ENCODE measurements at places on chromosomes 1 and 21.

DNA sequence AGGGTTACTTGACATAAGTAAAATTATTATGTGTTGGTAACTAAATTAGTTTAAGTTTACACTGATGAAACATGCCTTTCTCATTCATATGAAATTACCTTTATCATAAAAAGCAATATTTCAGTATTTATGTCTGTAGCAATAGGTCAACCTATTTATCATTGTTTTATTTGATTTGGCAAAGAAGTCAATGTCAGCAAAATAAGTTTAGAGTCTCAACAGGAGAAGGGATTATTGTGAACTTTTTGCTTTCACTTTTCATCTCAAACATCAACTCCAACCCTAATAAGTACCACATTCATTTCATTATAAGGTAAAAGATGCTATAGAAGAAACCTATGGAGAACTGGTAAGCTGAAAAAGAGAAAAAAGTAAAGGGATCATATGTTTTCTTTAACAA is 1015.4 kb upstream of the ADGRL4 start:
- no peak for DNase-seq

DNA sequence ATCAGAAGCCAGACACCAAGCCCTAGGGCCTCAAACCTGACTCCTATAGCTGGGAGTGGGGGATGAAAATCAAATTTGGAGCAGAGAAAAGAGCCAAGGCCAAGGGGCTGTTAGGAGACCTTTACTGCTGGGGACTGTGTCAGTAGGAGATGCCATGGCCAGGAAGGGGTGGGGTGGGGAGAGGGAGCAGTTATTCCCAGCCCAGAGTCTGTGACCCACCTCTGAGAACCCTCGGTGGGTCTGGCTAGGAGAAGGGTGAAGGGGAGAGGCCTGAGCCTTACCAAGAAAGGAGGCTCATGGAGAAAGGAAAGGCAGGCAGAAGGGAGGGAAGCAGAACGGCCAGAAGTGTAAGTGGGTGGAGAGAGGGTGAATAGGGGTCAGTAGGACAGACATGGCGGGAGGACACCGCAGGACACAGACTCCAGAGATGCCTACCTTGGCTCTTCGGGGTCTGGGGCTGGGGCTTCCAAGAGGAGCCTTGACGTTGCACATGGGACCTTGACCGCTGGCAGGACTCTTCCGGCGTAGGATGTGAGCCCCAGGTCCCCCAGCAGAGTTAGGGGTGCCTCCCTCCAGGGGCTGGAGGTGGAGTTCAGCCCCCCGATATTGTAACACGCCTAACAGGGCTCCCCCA is 1.2 kb downstream of the ADAMTS4 start:
- no peak for DNase-seq

GRCh38 chr1:19036813-19037605 is 80.5 kb upstream of the IFFO2 start:
- no peak for DNase-seq

DNA sequence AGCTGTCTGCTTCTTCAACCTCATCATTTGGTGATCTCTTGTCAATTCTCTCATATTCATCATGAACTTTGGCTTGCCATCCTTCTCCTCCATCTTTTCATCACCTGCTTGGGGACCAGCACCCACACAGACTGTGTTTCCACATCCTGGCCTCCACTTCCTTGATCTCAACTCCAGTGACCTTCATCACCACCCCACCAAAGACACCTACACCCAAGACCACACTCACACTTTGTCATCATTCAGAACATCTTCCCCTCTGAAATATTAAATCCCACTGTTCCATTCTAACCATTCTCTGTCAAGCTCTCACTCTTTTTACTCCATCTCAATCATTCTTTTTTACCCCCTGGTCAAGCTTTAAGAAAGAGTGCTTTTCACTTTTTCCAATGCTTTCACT is 115.5 kb upstream of the VAV3 start:
- no peak for DNase-seq

DNA sequence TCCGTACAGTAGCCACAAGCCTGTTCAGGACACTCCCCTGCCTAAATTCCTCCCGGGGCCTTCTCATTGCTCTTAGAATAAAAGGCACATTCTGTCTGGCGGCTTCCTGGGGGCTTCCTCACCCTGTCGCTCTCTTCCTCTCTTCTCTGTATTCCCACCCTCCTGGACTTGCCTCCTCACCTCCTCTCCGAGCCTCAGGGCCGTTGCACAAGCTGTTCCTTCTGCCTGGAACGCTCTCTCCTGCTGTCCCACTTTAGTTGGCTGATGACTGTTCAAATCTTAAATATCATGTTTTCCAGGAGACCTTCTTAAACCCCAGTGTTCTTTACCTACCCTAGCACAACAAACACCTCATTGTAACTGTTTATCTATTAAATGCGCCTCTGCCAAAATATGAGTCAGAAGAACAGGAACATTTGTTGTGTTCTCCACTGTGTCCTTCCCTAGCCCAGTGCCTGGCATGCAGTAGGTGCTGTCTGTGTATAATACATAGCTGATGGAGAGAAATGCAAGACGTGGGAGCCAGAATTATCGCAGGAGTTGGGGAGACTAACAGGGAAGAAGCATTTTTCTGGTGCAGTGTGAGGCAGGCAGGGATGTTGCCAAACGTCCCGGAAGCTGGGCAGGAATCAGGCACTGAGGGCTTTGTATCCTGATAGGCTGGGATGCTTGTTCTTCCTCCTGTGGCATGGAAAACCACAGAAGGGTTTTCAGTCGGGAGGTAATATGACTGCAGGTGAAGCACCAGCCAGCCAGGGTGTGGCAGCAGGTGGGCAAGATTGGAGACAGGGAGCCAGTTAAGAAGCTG is 24.1 kb upstream of the THRAP3 start:
- DNase-seq = no peak

Measured in anterior cingulate cortex (tissue), 58 donors.